ENCODE measurements at places on chromosomes 1 and 21. TPM values are rescaled to one million over a fixed set of nuclear protein-coding genes. Genes with fewer than 3 reads are reported as not detected.

Gene NAV1
- 78.4 TPM for total RNA-seq

Gene MAEL
- 0.74 TPM for total RNA-seq

Gene RNU1-1
- total RNA-seq = 73,230 TPM

Gene H6PD
- total RNA-seq = 6.4 TPM

Gene TNFRSF1B
- total RNA-seq = 2.0 TPM

Gene KCNE1
- total RNA-seq = 1.2 TPM

Gene INSRR
- total RNA-seq = 0.25 TPM

Gene RAB25
- total RNA-seq = not detected

Gene RPE65
- under 0.01 TPM for total RNA-seq

Gene DENND2D
- 0.49 TPM for total RNA-seq

Gene SELL
- 0.49 TPM for total RNA-seq

Gene CHIT1
- total RNA-seq = under 0.01 TPM

Gene RGS18
- 0.25 TPM for total RNA-seq

Gene KCNJ15
- not detected for total RNA-seq

Gene UMODL1
- not detected for total RNA-seq

Gene FCRLA
- 0.49 TPM for total RNA-seq

Gene IRF6
- total RNA-seq = 0.25 TPM

Gene AMPD1
- total RNA-seq = not detected

Gene GALNT2
- 53.1 TPM for total RNA-seq

Gene OR2L13
- 0.74 TPM for total RNA-seq

Gene SEMA4A
- 24.8 TPM for total RNA-seq

Gene NR5A2
- total RNA-seq = 0.25 TPM

Gene NOS1AP
- 9.3 TPM for total RNA-seq

Gene TATDN3
- 18.4 TPM for total RNA-seq

Gene TMEM69
- 13.8 TPM for total RNA-seq

Gene RGS16
- 2.2 TPM for total RNA-seq

Gene ZCCHC17
- total RNA-seq = 31.5 TPM

Gene LYPD8
- total RNA-seq = not detected

Gene COL8A2
- total RNA-seq = 0.98 TPM

Gene S100A1
- 2.2 TPM for total RNA-seq

Gene ARHGAP29
- total RNA-seq = 14.8 TPM

Gene GOLT1A
- total RNA-seq = 0.25 TPM

Gene TAL1
- 2.7 TPM for total RNA-seq

Gene SETD4
- 26.3 TPM for total RNA-seq

Gene TTC13
- total RNA-seq = 45.0 TPM

Gene ALX3
- total RNA-seq = not detected

Gene OR10J1
- total RNA-seq = not detected

Gene FCGR2B
- total RNA-seq = 0.25 TPM

Gene ZBTB18
- total RNA-seq = 364 TPM

Gene USP1
- total RNA-seq = 55.6 TPM

Gene ROR1
- 1.7 TPM for total RNA-seq

Gene SERPINC1
- total RNA-seq = not detected

Gene GPR137B
- total RNA-seq = 32.0 TPM

Gene FMO1
- 4.2 TPM for total RNA-seq

Gene CFH
- total RNA-seq = 16.0 TPM
